Tongue (tissue), 3 donors: ENCODE measurements at places on chromosomes 6 and 20.
A peak's percentile ranks its signal among the peaks of the same experiment; 100 is the strongest.

- no peak for DNase-seq
Measured at GRCh38 chr6:128199461-128199860, 298.6 kb upstream of the THEMIS start.

- no peak for DNase-seq
Measured at GRCh38 chr20:52805843-52806242, 166.3 kb upstream of the TSHZ2 start.

- DNase-seq: peak; percentile 96
Measured at GRCh38 chr20:44174996-44175765, 11.8 kb downstream of the JPH2 start.

DNA sequence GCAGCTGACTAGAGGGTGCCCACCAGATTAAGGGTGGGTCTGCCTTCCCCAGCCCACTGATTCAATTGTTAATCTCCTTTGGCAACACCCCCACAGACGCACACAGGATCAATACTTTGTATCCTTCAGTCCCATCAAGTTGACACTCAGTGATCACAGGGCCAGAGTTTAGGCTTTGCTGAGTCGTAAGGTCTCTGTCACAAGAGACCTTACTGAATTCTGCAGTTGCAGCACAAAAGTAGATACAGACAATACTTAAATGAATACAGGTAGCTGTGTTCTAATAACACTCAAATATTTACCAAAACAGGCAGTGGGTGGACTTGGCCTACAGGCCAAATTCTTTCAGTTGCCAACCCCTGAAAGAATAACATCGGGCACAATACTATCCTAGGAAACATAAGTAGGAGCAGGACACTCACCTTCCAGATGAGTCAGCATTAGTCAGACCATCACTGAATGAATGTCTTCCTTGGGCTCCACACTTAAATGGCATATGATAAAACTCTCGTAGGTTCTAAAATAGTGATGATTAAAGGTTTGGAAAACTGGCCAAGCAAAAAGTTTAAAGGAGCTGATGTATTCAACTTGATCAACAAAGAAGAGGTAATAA is 190.0 kb downstream of the UBE3D start:
- DNase-seq: no peak

- DNase-seq: no peak
Measured at GRCh38 chr20:1741309-1742048, 83.9 kb upstream of the SIRPG start.

DNA sequence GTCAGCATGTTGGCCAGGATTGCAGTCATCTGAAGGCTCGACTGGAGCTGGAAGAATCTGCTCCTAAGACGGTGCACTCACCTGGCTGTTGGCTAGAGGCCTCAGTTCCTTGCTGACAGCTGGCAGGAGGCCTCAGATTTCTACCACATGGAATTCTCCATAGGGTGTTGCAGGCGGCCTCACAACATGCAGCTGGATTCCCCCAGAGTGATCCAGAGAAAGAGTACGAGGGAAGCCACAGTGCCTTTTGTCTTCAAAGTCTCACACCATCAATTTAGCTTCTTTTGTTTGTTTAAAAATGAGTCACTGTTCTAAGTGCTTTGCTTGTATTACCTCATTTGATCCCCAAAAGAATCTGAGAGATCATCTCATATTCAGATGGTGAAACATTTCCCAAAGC is 65.5 kb upstream of the FYN start:
- DNase-seq: no peak

DNA sequence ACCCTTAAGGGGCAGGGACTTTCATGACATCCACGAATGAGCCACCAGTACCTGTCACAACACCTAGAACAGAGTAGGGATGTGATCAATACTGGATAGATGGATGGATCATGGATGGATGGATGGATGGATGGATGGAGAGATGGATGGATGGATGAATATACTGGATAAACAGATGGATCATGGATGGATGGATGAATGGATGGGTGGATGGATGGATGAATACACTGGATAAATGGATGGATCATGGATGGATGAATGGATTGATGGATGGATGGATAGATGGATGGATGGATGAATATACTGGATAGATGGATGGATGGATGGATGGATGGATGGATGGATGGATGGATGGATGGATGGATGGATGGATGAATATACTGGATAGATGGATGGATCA is 73.0 kb downstream of the PKHD1 start:
- no peak for DNase-seq

- no peak for DNase-seq
Measured at GRCh38 chr6:35059596-35060345, 81.4 kb downstream of the TCP11 start.

GRCh38 chr6:132675002-132675401 is 16.0 kb upstream of the TAAR1 start:
- no peak for DNase-seq

DNA sequence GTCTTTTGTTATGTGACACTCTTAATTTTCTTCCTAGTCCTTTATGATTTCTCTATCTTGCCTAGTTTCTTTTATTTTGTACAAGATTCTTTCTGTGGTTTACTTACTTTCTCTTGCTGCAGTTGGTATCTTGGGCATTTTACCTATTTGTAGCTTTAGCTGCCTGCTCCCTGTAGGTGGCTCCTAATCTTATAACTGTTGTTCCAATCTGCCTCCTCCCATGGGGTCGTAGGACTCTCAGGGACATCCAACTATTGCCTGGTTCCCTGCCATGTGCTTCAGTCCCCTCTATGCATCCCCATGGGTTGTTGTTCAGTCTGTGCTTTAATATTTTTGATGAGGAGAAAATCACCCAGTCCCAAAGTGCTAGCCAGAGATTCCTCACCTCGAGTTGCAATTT is 31.4 kb downstream of the RIN2 start:
- no peak for DNase-seq

DNA sequence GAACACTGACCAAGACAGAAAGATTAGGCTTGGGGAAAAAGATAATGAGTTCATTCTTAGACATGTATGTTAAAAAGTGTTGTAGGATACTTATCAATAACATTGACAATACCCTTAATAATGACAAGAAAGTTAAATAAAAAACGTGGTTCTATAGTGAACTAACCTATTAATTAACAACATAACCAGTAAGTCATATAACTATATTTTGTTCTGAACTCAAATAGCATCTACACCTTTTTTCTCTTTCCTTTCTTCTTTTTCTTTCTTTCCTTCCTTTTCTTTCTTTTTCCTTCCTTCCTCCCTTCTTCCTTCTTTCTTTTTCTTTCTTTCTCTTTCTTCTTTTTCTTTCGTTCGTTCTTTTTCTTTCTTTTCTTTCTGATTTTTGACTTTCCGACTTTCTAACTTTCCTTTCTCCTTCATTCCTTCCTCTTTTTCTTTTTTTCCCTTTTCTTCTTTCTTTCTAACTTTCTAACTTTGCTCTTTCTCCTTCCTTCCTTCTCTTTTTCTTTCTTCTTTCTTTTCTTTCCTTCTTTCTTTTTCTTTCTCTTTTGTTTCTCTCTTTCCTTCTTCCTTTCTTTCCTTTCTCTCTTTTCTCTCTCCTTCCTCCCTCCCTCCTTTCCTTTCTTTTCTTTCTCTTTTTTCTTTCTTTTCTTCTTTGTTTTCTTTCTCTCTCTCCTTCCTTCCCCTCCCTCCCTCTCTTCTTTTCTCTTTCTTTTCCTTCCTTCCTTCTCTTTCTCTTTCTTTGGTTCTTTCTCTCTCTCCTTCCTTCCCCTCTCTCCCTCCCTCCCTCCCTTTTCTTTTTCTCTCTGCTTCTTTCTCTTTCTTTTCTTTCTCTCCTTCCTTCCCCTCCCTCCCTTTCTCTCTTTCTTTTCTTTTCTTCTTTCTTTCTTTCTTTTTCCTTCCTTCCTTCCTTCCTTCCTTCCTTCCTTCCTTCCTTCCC is 24.6 kb downstream of the PRSS35 start:
- no peak for DNase-seq

DNA sequence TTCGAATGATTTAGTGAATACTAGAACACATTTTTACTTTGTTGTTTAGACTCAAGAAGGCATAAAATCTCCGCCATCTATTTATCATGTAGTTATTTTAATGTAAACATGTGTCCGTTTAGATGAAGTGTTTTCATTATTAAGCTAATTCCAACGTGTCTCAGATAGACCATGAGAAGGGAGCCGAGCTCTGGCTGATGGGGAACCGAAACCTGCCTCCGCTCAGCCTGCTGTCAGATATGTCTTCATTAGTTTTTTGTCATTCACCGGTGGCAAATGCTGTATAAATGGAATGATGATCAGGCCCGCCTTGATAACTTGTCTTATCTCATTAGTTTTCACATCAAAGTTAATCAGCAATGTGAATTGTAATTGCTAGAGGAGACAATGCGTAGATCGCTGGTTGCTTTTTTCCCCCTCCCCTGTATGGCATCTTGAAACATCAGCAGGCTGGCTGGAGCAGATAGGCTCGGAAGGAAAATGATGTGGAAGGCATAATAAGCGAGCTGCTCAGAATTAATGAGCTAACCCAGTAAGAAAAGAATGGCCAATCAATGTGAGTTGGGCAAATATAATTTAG is 136.4 kb downstream of the LINC00237 start:
- no peak for DNase-seq

- DNase-seq: no peak
Measured at GRCh38 chr6:3343089-3343883, 84.5 kb downstream of the PSMG4 start.

GRCh38 chr6:28940858-28941683 is 17.3 kb upstream of the TRIM27 start:
- peak; percentile 92 for DNase-seq

- no peak for DNase-seq
Measured at GRCh38 chr6:128076843-128077242, 176.0 kb upstream of the THEMIS start.

DNA sequence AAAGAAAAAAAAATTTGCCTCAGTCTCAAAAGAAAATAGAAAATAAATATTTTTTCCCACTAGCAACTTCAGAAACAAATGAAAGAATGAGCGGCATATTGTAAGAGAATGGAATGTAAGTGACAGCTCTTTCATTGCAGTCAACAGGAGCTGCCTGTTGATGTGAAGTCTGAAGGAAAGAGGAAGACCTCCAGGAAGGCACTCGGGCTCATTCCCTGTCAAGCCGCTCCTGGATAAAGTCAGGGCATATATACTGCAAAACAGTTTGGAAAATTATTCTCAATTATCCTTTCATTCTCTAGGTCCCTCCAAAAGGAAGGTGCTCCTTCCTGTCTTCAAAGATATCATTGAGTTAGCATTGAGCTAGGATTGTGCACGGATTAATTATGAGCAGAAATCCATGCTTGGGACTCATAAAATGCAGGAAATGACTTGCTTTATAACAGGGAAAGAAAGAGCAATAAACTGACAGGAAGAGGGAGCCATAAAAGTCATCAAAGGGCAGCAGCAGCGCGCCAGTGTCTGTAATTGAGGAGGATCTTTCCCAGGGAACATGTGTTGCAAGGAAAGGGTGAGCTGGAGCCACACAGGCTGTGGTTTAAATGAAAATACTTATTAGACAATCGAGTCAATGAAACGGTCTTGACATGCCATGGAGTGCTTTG is 218.2 kb downstream of the C6orf118 start:
- DNase-seq: no peak

DNA sequence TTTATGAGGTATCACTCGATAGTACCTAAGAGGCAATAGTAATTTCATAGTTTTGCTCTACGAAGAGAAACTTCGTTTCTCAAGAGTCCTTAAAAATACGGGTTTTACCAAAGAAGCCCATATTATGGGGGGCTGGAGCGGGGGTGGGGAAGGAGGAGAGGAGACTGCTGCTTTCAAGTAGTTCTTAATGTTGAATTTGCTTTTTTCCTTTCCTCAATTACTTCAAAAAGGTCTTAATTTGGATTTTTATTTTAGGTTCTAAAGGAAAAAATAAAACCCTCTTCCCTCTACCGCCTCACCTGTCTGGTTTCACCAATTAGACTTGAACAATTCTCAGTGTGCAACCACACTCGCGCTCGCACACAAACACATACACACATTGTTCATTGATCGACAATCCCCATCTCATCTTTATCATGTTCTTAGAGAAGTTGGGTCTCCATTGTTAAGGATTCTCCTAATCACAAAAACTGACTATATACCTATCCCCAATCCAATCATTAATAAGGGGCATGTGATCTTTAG is 97.2 kb downstream of the HFE start:
- DNase-seq: no peak

DNA sequence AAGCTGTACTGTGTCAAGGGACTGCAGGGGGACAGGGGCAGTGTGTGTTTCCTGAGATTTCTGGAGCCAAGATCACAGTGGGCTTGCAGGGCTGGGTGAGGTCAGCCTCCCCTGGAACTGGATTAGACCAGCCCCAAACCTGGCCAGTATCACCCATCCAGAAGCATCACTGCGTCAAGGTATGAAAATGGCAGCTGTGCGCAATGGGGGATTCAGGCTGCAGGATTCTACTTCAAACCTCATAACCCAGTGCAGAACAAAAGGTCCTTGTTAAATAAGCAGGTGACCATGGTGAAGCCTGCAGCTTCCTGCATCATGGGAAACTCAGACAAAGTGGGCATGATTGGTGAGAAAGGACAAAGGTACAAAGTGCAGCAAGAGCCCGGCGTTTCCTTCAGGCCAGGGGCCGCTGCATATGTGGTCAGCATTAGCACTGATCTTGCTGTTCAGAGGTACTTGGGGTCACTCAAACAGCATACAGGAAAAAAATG is 33.4 kb downstream of the TRAF3IP2 start:
- DNase-seq: no peak

DNA sequence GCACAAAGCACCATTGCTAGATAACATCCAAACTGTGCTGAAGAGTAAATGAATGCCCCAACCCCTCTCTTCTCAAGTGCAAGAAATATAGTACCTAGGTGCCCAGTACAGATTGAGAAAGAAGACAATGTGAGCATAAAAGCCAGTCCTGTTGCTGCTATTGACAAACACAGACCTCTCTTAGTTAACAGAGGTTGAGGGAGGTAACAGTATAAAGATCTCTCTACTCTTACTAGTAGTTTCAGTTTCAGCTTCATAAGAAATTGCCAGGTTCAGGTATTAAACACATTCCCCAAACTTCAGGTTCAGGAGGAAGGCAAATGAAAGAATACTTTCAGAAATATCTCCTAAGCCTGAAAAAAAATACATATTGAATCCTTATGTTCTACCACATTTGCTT is 31.4 kb downstream of the TBC1D32 start:
- DNase-seq: no peak

DNA sequence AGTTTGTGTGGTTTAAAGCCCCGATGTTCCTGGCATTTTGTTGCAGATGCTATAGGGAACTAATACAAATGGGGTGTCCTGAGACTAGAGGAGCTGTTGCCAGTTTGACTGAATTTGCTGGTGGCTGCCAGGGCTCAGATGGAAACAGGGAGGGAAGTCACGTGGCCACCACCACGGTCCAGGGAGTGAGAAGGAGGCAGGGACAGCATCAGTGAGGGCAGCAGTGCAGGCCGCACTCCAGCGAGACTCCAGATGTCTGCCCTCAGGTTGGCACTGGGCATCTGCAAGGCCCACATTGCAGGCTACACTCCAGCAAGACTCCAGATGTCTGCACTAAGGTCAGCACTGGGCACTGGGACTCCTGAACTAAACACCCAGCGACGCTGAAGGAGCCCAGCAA is 86.2 kb downstream of the RAMACL start:
- no peak for DNase-seq

GRCh38 chr20:18144541-18145099 is 7.0 kb downstream of the KAT14 start:
- no peak for DNase-seq

DNA sequence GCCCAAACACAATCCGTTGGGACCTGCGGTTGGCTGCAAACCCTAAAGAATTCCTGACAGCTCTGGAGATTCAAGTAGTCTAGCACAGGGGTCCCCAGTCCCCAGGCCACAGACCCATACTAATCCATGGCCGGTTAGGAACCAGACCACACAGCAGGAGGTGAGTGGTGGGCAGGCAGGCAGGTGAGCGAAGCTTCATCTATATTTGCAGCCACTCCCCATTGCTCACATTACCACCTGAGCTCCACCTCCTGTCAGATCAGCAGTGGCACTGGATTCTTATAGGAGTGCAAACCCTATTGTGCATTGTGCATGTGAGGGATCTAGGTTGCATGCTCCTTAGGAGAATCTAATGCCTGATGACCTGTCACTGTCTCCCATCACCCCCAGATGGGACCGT is 16.6 kb downstream of the TFEB start:
- no peak for DNase-seq
